GM18507 (cell line): ENCODE measurements at places on chromosomes 4 and X.

DNA sequence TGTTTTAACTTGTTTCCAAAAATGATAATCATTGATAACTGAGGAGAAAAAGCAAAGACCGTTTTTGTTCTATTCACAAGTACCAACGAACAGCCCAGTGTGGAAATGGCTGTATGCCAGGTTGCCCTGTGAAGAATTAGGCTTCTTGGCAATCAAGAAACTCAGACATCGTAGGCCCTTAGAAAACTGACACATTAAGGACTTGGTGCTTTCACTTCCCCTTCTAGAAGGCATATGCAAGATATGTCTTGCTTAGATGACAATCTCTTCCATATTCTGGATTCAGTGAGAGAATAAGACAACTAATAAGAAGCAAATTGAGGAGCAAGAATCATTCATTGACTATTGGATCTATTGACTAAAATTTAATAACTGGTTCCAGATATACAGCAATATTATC lies 56.6 kb downstream of the ANAPC10 start:
- no peak for DNase-seq

DNA sequence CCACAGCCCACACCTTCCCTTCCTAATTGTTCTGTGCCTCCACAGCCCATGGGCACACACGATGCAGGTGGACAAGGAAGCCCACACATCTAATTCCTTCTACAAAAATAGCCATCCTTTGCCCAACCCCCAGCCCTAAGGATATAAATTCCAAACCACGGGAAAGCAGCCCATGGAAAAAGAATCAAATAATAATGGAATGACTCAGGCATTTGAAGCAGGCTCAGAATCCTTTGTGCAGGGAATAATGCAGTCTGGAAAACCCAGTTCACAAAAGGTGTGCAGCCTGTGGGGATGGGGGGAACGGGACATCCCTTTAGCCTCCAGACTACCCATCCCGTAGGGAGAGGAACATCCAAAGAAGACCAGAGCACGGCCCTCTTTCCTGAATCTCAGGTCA lies 342.3 kb upstream of the GALNT7 start:
- DNase-seq: no peak

DNA sequence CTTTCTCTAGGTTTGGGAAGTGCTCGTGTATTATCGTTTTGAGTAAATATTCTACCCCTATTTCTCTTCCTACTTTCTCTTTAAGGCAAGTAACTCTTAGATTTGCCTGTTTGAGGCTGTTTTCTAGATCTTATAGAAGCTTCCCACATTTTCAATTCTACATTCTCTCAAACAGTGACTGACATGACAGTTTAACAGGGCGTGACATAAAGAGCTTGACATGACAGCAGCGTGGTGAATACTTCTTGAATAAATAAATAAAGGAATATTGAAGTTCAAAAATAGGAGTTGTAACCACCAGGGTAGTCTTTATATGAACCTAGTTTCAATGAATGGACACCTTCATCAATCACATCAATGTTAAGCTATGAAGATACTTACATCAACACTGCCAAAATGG lies 162.0 kb downstream of the TRAM1L1 start:
- no peak for DNase-seq

GRCh38 chr4:174444390-174444789 lies 77.9 kb downstream of the HPGD start:
- DNase-seq: no peak

DNA sequence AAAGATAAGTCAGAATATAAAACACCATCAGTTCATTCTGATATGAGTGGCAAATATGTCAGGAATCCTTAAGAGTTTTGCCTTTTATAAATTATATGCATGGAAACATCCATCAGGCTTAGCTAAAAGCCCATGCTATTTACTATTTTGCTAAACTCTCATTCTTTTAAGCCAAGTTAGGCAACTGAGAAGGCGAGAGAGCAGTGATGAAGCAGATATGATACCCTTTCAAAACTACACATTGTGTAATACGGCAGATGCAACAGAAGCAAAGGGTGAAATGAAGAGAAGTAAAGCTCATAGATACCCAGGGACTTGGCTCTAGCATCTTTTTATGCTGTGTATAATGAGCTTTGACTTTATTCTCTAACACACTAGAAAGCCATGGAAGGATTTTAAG lies 95.8 kb downstream of the SLIT2 start:
- DNase-seq: no peak

- DNase-seq: no peak
Measured at GRCh38 chr4:90142081-90142480, 14.9 kb downstream of the CCSER1 start.

DNA sequence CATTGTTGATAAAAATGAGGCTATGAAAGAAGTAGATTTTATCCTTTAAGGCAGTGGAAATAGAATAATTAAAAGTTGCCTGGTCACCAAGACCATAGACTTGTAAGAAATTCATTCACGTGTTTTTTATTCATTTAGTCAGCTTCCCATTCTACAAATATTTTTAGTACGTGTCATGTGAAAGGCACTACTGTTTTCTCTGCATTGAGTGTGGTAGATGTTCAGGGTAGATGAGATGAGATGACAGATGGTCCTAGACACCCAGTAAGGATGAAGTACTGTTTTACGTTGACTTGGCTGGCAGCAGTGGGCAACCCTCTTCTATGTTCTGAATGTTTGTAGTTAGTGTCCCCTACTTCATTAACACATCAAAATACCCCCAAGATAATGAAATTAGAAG lies 228.1 kb downstream of the ARHGAP24 start:
- DNase-seq: no peak

DNA sequence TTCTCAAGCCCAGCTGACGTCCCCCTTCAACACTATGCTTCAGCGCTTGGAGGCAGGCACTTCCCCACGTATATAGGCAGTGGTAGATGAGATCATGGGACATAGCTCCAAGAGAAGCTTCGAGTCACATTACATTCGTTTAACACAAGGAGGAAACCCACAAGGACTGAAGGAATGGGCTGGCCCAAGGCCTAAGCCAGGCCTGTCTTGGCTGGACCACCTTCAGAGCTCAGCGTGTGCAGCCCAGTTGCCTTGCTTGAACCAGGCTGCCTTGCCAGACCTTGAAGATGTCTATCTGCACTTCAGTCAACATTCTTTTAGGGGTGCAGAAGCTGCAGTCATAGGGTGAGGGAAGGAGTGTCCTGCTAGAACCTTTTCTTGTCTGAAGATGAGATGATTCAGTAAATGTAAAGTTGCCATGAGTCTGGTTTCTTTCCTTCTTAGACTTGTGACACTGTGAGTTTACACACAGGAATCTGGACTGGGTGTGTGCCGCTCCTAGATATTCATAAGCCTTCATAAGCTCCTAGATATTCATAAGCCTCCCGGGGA lies 144.1 kb upstream of the RBPJ start:
- no peak for DNase-seq

GRCh38 chr4:156501962-156502361 lies 469.6 kb downstream of the PDGFC start:
- no peak for DNase-seq

GRCh38 chrX:86946569-86946968 lies 571.0 kb upstream of the KLHL4 start:
- DNase-seq: no peak

DNA sequence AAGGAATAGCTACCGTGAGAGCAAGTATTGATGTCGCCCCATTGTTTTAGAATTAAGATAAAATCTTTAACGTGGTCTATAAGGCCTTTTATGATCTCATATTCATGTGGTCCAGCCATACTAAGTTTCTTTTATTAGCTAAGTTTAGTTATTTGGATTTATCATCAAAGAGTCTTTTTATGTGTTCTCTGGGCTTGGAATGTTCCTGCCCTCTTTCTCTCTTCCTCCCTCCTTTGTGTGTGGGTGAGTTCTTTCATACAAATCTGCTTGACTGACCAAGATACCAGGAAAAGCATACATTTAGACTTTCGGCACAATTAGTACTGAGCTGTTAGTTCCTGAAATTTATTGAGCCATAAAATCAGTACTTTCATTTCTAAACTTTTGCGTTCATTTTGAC lies 11.3 kb downstream of the TDO2 start:
- no peak for DNase-seq

DNA sequence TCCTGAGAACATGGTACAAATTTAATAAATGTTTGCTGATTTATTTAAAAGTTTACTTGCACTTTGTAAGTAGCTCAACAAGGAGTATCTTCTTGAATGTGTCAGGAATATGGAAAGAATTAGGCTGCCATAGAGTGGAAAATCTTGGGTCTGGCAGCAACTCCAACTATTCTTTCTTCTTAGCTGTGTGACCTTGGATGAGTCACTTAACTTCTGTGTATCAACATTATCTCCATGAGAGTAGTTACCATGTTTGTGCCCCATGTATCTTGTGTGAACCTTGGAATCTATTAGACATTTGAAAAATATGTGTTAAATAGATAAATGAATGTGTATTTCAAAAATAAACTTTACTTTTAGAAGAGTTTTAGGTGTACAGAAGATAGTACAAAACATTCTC lies 348.8 kb downstream of the GBA3 start:
- DNase-seq: no peak

DNA sequence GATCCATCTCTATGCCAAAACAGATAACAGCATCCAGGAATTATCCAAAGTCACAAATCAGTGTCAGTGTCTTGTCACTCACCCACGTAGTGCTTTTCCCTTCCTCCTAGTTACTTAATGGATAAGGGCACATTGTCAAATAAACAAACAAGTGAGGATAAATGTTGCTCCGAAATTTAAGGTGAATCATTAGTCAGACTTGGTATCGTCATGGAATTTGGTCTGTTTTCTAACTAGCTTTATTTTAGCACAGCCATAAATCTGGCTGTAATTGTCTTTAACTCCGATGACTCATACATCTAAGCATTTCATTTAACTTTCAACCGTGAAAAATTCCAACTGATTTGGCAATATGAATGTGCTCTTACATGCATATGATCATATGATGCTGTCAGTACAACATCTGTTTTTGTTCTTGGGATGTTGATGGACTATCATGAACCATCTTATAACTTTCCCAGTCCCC lies 83.3 kb downstream of the SNCA start:
- no peak for DNase-seq

GRCh38 chrX:44675362-44676024 lies 132.8 kb upstream of the FUNDC1 start:
- DNase-seq: no peak

DNA sequence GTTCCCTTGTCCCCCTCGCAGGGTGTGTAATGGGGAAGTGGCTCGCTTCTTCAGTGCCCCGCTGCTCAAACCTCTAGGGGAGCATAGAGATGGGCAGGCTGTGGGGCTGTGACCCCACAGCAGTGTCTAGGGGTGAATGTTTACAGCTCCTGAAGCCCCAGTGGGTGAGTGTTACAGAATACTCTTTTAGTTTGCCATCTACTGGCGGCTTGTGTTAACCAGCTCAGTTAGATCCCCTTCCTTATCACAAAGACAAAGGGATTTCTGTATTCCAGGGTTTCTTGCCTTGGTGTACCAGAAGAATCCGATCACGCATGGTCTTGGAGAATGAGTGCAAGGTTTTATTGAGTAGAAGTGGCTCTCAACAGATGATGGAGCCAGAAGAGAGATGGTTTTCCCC lies 108.1 kb upstream of the IQCM start:
- DNase-seq: no peak

GRCh38 chr4:18106620-18107019 lies 85.1 kb upstream of the LCORL start:
- DNase-seq: no peak

DNA sequence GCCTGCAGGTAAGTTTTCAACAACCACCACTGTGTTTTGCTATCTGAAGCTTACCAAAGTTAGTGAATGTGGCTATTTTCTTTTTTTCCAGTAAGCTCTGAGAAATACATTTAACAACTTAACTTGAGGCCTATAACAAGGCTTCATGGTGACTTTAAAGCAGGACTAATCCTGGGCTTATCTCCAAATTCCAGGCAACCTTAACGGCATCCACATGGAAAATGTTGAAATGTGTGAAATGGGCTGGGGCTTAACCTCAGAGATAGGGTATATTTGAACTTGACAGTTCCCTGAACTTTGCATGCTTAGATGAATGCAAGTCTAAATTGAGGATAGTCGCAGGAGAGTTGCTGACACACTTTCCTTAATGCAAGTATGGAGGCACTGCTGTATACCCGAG lies 539.2 kb downstream of the GALNTL6 start:
- no peak for DNase-seq

GRCh38 chr4:147924604-147925412 lies 192.9 kb downstream of the ARHGAP10 start:
- no peak for DNase-seq

- no peak for DNase-seq
Measured at GRCh38 chr4:21991050-21991449, 42.5 kb upstream of the KCNIP4 start.

DNA sequence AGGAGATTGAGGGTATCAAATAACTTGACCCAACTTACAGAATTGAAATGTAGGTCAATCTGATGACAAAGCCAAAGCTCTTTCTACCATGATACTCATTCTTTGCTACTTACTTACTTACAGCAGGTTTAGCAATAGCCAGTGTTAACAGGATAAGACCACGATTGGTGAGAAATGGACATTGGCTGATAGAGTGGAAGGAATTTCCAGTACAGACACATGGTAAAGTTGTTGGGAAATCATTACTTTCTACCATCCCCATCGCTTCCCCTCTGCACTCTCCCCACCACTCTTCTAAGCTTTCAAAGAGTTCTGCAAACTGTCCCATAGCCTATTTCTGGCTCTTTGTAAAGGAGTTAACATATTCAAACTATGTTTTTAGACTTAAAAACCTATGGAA lies 119.7 kb downstream of the CHRNA9 start:
- no peak for DNase-seq

- no peak for DNase-seq
Measured at GRCh38 chrX:75337525-75337924, 63.6 kb downstream of the UPRT start.

DNA sequence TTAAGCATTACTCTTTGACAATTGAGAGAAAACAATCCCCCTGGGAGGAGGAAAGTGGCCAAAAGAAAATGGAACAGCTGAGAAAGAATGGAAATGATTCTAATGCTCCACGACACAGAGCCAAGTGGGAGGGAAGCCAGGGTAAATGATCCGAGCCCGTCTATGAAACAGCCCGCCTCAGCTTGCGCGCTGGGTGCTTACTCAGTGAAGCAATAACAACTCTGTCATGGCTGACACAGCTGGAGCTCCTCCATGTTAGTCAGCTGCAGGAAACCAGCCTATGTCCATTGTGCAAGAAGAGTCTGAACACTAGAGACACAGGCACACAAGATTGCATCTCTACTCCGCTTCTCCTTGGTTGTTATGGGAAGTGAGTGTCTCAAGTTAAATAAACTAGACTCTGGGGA lies 19.3 kb downstream of the NOA1 start:
- DNase-seq: no peak

DNA sequence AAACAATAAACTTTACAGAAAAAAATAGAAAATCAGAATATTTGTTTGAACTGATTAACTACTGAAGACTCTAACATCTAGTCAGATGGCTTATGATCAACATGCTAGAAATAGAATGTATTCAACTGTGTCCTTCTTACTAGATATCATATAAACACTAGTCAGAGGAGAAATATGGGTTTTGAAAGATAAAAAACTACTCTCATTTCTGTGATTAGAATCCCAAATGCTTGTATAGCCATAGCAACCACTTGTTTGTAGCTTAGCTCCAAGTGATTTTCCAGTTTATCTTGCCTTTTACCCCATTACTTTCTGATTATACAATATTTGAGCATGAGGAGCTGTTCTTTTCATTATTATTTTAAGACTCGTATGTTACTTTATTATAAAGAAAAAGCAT lies 31.2 kb downstream of the USP38 start:
- DNase-seq: no peak

GRCh38 chr4:106507440-106507839 lies 138.9 kb upstream of the GIMD1 start:
- DNase-seq: no peak
